ENCODE measurements at places on chromosomes 3 and 15.
A peak's percentile ranks its signal among the peaks of the same experiment; 100 is the strongest.

- no peak for DNase-seq
Measured at GRCh38 chr15:83288381-83288801, 3.9 kb upstream of the BNC1 start.

GRCh38 chr15:39761006-39761405 lies 21.6 kb downstream of the FSIP1 start:
- DNase-seq, result no peak

GRCh38 chr3:171358881-171359198 lies 101.4 kb downstream of the TNIK start:
- no peak for DNase-seq

GRCh38 chr15:75176396-75176761 lies 25.3 kb upstream of the C15orf39 start:
- DNase-seq, result no peak

GRCh38 chr15:92813485-92813884 lies 86.6 kb upstream of the CHD2 start:
- peak; percentile 81 for DNase-seq

All from CD4-positive, alpha-beta T cell treated with Interleukin-17A for 1 hour (primary cell).